CD14-positive monocyte (primary cell): ENCODE measurements at places on chromosomes 13 and 19. TPM values are rescaled to one million over a fixed set of nuclear protein-coding genes. Genes with fewer than 3 reads are reported as not detected.

- DNase-seq = peak; percentile 70
Measured at GRCh38 chr19:51158474-51159129, 16.5 kb downstream of the SIGLEC7 start.

DNA sequence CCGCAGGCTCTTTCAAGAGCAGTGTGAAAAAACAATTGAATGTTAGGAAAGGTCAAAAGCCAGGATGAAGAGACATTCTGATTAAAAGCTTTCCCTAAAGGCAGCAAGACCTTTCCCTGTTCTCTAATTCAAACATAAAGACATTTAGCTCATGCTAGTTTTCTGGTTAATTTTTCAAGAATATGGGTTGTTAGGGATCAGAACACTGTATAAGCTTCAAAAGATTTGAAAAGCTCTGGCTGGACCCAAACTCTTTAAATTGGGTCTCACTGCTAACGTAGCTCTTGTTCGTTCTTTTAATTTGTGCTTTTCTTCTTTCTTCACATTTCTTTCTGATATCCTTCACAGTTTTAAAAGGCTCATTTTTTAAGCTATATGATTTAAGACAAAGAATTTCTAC, 877.0 kb downstream of the EFNB2 start:
- DNase-seq = no peak

DNA sequence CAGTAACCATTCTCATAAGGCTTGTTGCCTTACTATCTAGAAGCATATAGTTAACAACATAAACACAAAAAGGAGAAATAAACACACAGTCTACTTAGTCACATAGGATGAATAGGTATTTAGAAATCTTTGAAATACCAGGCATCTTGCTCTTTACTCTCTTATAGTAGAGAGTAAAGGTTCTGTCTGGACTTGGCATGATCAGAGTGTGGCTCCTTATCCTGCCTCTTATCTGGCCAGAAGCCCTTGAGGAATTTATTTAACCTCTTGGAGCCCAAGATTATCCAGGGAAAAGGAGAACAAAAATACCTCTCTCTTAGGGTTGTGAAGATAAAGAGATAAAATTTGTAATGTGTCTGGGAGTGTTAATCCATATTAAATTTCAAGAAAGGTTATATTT, 100.2 kb upstream of the MBNL2 start:
- no peak for DNase-seq

- DNase-seq = no peak
Measured at GRCh38 chr19:48943081-48943480, 9.6 kb downstream of the DHDH start.

- no peak for DNase-seq
Measured at GRCh38 chr13:30026093-30026492, 175.7 kb upstream of the UBL3 start.

DNA sequence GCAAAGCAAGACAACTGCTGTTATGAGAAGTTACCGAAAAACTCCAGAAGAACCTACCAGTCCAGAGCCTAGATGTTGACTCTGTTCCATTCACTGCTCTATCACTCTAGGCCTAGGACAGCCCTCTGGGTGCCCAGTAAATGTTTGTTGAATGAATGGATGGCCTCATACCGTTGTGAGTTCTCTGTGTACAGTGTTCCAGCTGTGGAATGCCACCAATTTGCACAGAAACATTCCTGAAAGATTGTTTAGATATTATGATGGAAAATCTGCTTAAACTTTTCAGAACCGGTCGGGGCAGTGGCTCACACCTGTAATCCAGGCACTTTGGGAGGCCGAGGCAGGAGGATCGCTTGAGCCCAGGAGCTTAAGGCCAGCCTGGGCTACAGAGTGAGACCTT, 1.3 kb upstream of the FBL start:
- DNase-seq = no peak

- DNase-seq = peak; percentile 68
Measured at GRCh38 chr19:51338563-51339312, 3.2 kb downstream of the VSIG10L start.

Gene RPS16
- 1,038 TPM for polyA plus RNA-seq

Gene PSG7
- not detected for polyA plus RNA-seq
